ENCODE measurements at places on chromosomes 12 and 14.

GRCh38 chr12:11771356-11771755 is 121.9 kb downstream of the ETV6 start:
- peak; percentile 52 for DNase-seq

- DNase-seq = no peak
These were observed 188.3 kb downstream of the PHETA1 start for GRCh38 chr12:111180426-111181142.

DNA sequence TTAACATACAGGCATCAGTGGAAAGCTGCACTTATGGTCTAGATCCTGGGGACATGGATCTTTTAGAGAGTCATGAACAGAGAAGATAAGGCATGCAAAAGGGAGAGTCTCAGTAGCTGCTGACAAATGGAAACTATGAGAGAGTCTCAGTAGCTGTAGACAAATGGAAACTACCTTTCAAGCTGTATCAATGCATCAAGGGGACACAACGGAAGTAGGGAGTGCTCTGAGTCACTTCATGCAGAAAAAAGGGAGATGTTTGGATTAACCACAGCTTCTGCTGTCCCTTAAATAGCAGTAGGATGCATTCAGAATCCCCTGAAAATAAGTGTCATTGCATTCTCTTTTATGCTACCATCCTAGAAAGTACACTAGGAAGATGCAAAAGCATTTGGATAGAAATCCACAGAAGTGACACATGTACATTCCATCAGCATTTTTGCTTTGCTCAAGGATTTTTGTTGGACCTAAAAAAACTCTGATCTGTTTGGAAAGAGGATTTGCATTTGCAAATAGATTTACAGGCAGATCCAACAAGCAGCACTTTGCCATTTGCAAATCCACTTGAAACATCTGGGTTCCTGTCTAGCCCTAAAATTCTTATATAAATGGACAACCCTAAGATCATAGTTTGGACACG is 227.5 kb upstream of the LMO3 start:
- no peak for DNase-seq

DNA sequence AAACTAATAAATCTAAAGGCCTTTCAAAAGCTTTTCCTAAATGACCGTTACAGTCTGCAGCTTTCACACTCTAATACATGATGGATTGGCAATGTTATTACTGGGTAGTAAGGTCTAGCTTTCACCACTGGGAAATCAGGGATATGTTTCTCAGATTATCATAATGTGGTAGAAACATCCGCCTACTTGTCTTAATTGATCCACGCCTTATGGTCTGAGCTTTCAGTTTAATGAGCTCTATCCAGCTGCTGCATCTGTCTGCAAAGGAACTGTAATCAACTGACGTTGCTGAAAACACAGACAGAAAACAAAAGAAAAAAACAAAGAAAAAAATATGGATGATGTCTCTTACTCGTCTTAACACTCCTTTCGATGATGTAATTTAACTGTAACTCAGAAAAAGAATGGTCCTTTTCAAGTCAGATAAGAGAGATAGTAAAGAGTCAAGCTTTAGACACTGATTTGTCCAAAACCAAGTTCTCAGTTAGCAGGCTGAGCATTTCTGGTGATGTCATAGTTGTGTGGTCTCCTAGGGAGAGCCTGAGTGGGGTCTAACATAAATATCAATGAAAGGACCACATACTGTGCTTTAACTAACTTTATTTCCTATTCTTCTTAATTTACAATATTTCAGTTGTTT is 85.9 kb downstream of the C2CD5 start:
- DNase-seq = no peak

DNA sequence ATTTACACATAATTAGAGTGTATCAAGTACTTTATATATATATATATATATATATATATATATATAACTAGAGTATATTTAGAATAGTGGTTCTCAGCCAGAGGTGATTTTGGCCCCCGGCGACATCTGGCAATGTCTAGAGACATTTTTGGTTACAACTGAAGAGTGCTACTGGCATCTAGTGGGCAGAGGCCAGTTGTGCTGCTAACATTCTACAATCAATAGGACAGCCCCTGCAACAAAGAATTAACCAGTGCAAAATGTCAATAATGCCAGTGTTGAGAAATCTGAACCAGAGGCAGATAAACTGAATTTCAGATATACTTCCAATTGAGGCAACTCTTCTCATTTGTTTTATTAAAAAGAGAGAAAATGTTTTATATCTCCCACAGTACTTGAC is 8.9 kb downstream of the GTF2A1 start:
- peak; percentile 37 for DNase-seq

DNA sequence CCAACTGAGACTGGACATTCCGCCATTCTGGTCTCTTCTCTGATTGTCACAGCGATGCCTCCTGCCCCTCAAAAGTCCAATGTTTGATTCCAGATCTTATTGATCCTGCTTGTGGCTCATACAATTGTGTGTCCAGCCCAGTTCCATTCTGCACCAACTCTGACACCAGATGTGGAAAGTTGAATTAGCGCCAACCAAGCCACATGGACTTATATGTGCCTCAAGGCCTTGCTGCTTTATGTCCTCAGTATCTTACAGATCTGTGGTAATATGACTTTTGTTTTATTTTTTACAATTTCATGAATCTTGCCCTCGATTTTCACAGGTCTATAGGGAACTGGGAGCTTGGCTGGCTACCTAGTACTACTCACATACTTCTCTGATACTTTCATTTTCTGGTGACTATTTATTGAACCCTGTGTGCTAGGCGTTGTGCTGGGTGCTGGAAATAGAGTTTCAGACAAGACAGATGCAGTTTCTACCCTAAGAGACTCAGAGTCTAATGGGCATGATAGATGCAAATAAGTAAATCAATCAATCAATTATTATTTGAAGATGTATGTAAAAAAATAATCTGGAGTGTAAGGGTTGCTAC is 472.0 kb downstream of the TMTC2 start:
- DNase-seq = no peak

- peak; percentile 31 for DNase-seq
These were observed 31.1 kb downstream of the CCDC198 start for GRCh38 chr14:57462551-57462950.

GRCh38 chr12:115956659-115957058 is 320.8 kb downstream of the MED13L start:
- DNase-seq = no peak

GRCh38 chr14:102667703-102668102 is 75.3 kb downstream of the RCOR1 start:
- DNase-seq = no peak

GRCh38 chr12:14883686-14884085 is 2.0 kb downstream of the MGP start:
- no peak for DNase-seq

DNA sequence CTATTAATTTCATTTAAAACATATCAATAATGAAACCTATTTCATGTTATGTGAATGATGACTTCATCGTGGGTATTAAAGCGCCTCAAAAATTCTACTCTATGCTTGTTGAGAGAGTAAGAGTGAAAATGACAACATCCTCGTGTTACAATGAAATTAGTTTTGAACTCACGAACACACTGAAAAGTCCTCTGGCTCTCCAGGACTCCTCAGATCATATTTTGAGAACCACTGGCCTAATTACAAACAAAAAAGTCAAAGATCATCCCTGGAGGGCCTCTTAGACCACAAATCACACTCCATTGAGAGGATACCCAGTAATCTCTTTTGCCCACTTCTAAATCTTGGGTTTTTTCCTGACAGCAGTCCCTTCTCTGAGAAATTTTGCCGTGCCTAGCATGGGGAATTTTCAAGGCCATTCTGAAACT is 19.1 kb downstream of the DAAM1 start:
- no peak for DNase-seq

GRCh38 chr14:65575389-65575788 is 162.9 kb downstream of the FUT8 start:
- DNase-seq = no peak

GRCh38 chr12:22874151-22874550 is 249.2 kb downstream of the ETNK1 start:
- no peak for DNase-seq

DNA sequence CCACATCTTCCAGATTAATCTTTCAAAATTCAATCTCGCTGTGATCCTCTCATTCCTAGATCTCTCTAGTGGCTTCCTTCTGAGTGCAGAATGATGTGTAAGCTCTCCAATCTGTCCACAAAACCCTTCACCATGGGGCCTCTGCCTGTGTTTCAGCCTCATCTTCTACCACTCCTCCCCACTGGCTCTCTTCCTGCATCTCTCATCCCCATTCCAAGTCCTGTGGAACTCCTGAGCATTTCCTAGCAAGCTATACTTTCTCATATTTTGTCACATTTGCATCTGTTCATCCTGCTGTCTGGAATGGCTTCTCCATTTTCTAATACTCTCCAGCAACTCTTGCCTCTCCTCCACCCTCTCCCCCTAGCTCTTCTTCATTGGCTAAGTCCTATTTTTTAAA is 242.0 kb upstream of the DAAM1 start:
- no peak for DNase-seq

DNA sequence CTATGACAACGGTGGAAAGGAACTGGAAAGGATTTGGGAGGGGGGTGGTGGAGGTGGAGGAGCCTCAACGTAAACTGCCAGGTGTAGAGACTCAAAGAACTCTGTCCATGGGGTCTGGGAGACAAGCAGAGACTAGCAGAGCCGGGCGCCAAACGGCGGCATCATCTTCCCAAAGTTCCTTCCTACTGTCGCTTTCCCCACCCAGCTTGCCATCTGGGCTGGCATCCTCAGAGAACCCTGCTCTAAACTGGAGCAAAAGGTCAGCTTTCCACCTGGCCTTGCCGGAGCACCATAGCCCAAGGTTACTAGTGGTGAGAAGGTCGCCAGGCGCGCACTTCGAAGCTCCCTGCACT is 4.0 kb upstream of the IRF2BPL start:
- no peak for DNase-seq

GRCh38 chr12:108260969-108261368 is 78.1 kb downstream of the CMKLR1 start:
- DNase-seq = no peak

- DNase-seq = no peak
These were observed 14.3 kb downstream of the DIO3 start for GRCh38 chr14:101575581-101575980.

DNA sequence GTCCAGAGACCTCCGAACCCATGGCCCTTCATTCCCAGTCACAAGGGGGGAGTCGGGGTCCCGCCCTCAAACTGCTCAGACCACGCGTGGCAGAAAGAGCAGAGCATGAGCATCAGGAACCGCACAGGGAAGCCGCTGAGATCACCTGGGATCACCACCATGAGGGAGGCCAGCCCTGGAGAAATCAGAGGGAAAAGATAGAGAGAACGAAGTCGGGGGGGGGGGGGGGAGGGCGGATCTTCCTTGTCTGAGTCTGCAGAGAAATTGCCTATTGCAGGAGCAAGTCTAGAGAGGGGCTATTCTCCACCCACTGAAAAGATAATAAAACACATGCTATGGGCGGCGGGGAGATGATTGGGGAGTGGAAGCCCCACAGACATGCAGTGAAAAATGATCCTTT is 884 bp upstream of the TMEM132C start:
- no peak for DNase-seq

GRCh38 chr14:91115986-91116770 is 2.3 kb downstream of the DGLUCY start:
- DNase-seq = no peak

GRCh38 chr12:121289962-121290361 is 6.5 kb downstream of the CAMKK2 start:
- no peak for DNase-seq

GRCh38 chr12:129614221-129614885 is 289.5 kb downstream of the TMEM132D start:
- no peak for DNase-seq

- DNase-seq = no peak
These were observed 52.9 kb downstream of the PEBP1 start for GRCh38 chr12:118188690-118189371.

- DNase-seq = no peak
These were observed 87.9 kb upstream of the METAP2 start for GRCh38 chr12:95386051-95386450.

Measured in A549 (cell line).